Nephron progenitor cell (in vitro differentiated cells): ENCODE measurements at places on chromosomes 4 and X.

GRCh38 chr4:107693132-107693531 lies 26.9 kb downstream of the PAPSS1 start:
- DNase-seq = no peak

DNA sequence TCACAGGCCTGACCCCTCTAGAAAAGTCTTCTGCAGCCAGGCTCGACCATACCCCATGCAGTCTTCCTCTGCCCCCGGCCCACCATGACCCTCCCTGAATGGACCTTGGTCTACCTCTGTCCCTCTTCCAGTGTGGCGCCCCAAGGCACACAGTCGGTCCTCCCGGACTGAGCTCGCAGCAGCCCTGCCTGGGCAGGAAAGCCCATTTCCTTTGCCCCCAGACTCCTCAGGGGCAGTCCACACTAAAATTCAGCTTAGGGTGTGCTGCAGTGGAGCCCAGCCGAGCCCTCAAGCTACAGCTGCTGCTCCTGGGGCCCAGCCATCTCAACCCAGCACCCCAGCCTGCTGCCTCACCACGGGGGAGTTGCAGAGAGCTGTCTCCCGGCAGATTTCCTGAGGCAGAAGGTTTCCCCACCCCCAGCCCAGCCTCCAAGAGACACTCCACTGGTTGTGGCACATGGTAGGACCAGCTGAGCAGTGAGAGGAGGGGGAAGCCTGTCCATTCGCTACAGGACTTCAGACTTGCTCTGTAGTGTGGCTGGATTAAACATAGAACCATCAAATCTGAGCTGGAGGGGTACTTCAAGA lies 37.5 kb upstream of the IQSEC2 start:
- no peak for DNase-seq

DNA sequence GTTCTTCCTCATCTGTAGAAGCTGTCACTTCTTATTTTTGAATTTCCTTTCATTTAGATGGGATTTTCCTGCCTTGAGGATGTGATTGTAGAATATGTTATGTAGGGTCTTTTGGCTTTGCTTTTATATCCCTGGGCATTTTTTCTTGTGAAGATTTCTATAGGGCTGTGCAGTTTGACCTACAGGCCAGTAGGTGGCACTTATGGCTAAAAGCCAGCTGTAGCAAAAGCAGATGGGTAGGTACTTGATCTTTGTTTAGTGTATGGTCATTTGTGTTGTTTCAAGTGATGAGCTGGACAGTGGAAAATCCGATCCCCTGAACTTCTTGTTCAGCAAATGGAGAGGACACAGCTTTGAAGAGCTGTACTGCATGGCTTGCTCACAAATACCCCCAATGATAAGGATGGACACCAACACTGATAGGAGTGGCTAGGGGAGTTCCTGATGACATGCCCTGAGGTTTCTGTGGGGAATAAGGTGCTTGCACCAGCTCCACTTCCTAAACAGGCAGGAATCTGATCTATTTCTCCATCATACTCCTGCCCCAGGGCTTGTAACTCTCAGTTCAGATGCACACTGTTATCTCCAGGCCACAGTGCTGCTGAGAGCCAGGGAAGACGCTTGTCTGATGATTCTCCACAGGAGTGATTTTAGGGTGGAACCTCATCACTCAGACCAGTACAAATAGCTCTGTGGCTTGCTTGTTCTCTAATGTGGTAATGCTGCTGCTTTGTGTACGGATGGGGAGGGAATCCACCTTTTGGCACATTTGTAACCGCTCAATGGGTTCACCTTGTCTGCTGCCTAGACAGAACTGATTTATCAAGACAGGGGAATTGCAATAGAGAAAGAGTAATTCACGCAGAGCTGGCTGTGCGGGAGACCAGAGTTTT lies 417.1 kb upstream of the MAGEB16 start:
- DNase-seq = no peak

- DNase-seq = no peak
Observed at GRCh38 chr4:8503801-8504200, 63.2 kb downstream of the TRMT44 start.

- DNase-seq = no peak
Observed at GRCh38 chr4:166277401-166277800, 404.4 kb downstream of the TLL1 start.

GRCh38 chr4:13940921-13941320 lies 313.4 kb upstream of the BOD1L1 start:
- no peak for DNase-seq

DNA sequence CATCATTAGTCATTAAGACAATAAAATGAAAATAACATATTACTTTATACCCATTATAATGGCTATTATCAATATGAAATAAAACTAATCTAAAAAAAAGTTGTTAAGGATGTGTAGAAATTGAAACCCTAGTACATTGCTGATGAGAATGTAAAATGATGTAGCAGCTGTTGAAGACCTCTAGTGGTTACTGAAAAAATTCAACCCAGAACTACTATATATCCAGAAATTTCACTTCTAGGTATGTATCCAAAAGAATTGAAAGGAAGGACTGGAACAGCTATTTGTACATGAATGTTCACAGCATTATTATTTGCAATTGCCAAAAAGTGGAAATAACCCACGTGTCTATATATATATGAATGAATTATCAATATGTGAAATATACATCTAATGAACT lies 180.3 kb upstream of the KLHL4 start:
- DNase-seq = no peak

- no peak for DNase-seq
Observed at GRCh38 chr4:61493470-61493869, 293.3 kb downstream of the ADGRL3 start.

DNA sequence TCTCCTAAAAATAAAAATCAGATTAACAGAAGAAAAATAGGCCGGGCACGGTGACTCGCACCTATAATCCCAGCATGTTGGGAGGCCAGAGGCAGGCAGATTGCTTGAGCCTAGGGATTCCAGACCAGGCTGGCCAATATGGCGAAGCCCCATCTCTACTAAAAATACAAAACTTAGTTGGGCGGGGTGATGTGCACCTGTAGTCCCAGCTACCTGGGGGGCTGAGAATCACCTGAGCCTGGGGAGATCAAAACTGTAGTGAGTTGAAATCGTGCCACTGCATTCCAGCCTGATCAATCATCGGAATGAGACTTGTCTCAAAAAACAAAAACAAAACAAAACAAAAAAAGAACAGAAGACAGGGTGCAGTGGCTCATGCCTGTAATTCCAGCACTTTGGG lies 32.8 kb upstream of the NOCT start:
- no peak for DNase-seq

- no peak for DNase-seq
Observed at GRCh38 chr4:95220205-95221175, 328.3 kb downstream of the UNC5C start.

DNA sequence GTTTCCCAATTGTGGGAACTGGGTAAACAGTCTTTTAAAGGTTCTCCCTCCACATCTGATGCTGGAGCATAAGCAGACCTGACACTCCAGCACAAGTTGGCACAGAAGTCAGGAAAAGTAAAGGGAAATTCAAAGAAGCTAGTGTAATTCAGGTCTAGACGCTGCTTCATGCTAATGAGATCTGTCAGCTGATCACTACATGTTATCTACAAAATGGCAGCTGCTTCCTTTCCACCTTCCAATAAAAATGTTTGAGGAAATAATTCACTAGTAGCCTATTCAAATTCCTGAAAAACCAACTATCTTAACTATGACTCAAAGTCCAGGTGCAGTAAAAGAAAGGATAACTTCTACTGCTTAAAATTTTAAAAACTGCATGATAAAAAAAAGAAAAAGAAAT lies 29.3 kb downstream of the DCAF8L2 start:
- DNase-seq = no peak

GRCh38 chr4:151865312-151865711 lies 104.5 kb upstream of the GATB start:
- DNase-seq = no peak

DNA sequence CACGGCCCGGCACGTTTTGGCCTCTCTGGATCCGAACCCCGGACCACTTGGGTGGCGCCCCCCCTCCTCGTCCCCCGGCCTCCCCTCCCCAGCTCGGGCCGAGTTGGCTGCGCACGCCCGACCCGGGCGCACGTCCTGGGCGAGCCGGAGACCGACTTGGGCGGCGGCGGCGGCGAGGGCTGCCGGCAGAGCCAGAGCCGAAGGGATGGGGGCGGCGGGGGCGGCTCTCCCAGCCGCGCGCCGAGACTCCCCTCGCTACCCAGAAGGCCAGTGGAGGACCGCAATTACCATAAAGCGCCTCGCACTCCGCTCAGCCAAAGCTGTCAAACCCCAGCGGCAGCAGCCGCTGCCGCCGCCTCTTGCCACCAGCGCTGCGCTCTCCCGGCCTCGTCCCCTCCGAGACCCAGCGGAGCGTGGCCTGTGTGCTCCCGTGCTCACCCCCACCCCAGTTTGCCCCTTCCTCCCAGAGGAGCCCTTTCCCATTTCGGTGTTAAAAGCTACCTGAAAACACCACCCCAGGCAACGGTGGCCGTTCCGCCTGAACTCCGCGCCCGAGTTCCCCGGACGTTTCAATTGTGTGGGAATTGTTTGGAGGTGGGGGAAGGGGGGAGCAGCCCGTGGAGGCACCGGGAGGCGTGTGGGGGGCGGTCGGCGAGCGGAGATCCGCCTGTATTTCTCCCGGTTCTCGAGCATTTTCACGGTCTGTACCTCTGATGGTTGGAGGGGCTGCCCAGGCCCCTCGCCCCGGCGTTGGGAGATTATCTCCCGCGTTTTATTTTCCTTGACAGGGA lies 701 bp upstream of the BCOR start:
- DNase-seq = peak; percentile 62

DNA sequence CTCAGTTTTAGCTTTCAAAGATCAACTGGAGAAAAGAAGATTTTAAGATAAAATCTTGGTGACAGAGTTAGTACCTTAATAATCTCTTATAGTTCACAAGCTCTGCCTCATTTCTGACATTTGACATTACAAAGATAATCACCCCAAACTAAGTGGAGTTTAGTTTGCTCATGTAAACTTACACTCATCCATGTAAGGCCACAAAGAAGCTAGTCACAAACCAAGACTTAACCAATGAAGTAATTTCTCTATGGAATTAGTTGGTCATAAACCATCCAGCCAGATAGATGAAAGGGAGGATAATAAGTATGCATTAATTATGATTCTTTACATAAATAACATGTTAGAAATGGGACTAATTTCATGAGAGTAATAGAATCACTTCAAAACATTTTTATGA lies 159.2 kb downstream of the FAM13A start:
- no peak for DNase-seq

DNA sequence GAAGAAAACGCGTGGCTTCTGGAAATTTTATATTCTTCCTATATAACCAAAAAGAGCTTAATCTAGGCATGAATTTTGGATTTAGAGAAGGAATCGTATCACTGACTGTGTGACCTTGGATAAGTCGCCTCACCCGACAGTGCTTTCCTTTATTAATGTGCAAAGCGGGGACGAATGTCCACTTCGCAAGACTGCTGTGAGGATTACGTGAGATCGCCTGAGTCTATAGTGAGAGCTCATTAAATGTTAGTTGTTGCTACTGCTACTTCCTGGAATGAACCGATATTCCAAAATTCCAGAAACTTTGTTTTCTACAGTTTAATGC lies 448 bp upstream of the TBC1D8B start:
- DNase-seq = no peak

DNA sequence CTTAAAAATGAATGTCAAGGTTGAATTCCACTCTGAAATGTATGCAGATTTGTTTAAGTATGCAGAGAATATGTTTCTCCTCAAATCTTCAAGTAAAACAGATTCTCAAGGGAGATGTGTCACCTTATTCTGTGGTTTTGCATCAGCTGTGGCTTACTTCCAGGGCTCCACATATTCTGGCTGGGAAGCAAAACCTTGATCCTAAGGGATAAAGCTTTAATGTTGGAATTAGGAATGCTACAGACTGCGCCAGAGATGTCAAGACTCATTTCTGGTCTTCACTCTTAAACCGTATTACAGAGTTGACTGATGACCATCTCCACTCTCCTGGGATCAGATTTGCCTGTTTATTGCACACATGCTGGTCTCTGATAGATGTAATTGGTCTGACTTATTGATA lies 143.9 kb upstream of the DIPK2B start:
- no peak for DNase-seq

DNA sequence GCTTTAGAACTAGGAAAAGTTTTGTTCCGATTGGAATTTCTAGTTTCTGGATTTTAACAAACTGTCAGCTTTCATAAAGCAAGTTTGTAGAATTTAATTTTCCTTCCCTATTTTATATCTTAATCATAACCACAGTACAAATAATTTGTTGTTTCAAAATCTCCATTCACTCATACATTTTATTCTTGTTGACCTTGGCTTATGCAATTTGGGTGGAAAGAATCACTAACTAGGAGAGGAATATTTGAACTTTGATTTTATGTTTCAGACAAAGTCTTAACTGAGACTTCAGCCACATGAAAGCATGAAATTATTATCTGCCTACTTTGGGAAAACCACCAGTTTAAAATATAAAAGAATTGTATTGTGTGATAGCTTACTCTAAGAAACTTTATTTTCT lies 427.9 kb downstream of the SPRY1 start:
- no peak for DNase-seq

DNA sequence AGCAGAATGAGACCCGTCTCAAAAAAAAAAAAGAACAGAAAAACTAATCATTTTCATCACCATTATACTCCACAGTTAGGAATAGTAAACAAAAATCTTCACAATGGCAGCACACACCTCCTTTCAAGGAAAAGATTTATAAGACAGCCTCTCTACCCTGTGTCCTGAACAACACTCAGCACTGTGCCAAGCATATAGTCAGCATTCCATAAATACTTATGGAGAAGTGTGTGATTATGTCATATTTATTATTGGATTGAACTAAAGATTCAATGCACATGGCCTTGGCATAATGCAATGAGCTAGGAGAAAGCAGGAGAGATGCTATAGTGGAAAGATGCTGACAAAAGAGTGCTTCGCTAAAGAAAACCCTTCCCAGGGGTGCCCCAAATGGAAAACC lies 52.6 kb downstream of the FAM114A1 start:
- DNase-seq = no peak

- DNase-seq = no peak
Observed at GRCh38 chrX:35722128-35722527, 76.0 kb upstream of the MAGEB16 start.

DNA sequence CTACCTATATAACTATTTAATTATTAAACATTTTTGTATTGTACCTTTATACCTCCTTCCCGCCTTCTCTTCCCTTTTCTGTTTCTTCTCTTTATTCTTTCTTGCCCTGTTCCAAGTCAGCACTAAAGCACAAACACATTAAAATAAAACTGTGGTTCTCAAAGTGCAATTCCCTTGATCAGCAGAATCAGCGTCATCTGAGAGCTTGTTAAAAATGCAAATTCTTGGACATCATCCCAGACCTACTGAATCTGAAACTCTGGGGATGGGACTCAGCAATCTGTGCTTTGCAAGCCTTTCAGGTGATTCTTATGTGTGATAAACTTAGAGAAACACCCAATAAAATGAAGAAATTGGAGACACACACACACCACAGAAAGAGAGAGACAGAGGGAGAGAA lies 178.4 kb upstream of the BMP3 start:
- no peak for DNase-seq

- no peak for DNase-seq
Observed at GRCh38 chrX:148610328-148610698, 109.9 kb downstream of the AFF2 start.
